ENCODE measurements at places on chromosomes 3 and 15.

DNA sequence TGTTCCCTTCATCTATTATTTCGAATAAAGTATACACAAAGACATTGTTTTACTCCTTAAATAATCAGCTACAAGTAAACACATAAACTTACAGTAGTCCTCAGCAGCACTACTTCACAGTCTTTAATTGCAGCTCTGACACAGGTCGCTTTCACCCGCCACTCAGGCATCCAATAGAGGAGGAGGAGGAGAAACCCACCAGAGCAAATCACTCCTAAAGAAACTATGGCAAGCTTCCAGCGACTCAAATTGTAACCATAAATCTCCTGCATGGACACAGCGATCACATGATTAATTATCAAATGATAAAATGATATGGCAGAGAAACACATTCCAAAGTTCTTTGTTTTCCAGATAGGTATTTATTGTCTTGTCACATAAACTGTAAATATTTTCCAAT lies 26.2 kb downstream of the ATP13A3 start:
- no peak for DNase-seq

DNA sequence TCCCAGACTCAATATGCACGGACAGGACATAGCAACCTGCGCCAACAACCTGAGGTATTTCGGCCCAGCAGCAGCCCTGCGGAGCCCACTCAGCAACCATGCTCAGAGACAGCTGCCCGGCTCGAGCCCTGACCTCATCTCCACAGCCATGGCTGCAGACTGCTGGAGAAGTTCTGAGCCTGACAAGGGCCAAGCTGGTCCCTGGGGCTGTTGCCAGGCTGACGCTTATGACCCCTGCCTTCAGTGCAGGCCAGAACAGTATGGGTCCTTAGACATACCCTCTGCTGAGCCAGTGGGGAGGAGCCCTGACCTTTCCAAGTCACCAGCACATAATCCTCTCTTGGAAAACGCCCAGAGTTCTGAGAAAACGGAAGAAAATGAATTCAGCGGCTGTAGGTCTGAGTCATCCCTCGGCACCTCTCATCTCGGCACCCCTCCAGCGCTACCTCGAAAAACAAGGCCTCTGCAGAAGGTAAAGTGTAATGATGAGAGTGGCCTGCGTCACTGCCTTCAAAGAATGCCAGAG lies 25.5 kb downstream of the TMEM41A start:
- no peak for DNase-seq

DNA sequence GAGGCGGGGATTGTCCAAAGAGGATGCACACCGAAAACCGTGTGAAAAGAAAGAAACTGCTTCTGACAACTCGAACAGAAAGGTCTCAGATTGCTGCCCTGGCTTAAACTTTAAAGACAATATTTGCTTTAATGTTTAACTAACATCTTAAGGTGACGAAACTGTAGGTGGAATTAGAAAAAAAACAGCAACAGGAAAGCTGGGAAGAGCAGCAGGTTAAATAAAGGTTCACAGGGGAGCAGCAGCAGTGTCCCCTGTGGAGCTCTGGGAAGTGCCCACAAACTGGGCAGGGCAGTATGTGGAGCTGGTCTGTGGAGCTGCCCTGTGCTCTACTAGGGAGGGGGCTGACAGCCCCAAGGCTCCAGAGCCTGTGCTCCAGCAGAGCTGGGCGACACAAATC lies 25.4 kb downstream of the RUVBL1 start:
- DNase-seq, result no peak

GRCh38 chr3:157088601-157089454 lies 71.1 kb downstream of the CCNL1 start:
- DNase-seq, result peak; percentile 95

DNA sequence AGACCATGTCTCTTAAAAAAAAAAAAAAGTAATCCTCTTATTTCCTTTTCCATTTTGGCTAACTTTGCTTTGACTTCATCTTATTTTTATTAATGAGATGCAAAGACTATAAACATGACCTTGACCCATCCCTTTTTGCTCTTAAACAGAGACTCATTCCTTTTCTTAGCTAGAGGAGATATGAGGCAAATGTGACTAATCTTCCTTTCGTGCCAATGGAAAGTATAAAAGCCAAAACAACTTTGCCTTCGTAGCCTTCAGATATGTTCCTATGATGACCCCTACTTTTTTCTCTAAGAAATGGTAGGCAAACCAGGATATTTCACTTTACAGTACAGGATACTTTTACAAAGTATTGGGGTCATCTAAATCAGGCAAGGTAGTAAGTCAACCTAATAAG lies 36.9 kb upstream of the GOLGB1 start:
- DNase-seq, result no peak

- no peak for DNase-seq
Observed at GRCh38 chr15:47801522-47801921, 84.2 kb downstream of the SEMA6D start.

- DNase-seq, result peak; percentile 3
Observed at GRCh38 chr3:126542340-126543241, 16.1 kb downstream of the C3orf22 start.
